ENCODE measurements at places on chromosomes 5 and 9.

- no peak for DNase-seq
Measured at GRCh38 chr5:146366904-146367303, 28.3 kb downstream of the POU4F3 start.

DNA sequence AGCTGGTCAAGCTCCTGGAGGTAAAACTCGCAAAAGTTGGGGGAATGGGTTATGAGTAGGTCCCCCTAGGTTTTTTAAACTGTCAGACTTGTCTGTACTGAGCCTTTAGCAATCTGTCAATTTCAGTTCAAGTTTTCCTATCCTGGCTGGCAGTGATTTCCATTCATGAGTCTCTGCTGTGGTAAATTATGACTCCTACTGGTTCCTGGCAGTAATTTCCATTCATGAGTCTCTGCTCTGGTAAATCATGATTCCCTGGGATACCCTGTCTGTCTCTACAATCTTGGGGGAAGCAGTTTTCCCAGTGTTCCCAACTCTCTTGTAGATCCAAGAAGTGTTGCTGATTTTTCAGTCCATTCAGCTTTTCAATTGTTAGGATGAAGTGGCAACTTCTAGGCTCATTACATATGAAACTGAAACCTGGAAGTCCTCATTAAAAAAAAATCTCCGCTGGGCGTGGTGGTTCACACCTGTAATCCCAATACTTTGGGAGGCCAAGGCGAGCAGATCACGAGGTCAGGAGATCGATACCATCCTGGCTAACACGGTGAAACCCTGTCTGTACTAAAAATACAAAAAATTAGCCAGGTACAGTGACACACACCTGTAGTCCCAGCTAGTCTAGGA is 91.3 kb upstream of the GPBP1 start:
- DNase-seq: peak; percentile 34

- no peak for DNase-seq
Measured at GRCh38 chr9:36401897-36402480, 1.9 kb upstream of the RNF38 start.

DNA sequence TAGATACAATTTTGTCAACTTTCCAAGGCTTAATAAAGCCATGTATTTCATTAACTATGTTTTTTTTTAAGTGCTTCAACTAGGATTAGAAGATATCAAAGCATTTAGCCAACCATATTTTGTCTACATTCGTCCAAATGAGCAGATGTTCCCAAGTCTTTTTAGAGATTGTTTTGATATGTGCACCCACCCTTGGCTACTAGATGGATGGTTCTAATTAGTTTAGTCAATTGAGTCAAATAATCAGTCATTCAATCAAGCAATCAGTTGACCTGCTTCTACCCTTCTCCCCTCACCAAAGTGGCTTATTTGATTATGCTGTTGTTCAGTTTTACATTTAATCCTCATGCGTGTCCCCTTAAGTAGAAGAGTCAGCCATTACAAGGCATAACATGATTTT is 319.5 kb upstream of the TNC start:
- no peak for DNase-seq

- no peak for DNase-seq
Measured at GRCh38 chr9:134408389-134408788, 82.1 kb downstream of the RXRA start.

- DNase-seq: no peak
Measured at GRCh38 chr9:82680179-82680935, 382.6 kb downstream of the RASEF start.

DNA sequence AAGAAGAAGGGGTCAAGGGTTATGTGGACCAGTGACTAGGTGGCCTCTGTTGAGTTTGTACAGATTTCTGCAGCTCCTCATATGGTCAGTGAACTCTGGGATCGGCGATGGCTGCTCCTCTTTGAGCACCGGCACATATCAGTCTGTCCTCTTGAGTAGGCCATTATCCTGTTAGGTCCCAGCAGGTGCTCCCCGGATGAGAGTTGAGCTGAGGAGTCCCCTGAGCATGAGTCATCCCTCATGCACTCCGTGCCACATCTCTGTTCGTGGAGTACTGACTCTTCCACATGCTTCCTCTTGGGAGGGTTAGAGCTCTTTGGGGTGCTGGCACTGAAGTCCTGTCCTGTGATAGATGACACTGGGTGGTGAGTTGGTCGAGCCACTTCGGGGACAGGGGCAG is 143.7 kb downstream of the PTTG1 start:
- peak; percentile 25 for DNase-seq

- DNase-seq: peak; percentile 92
Measured at GRCh38 chr5:74206579-74207550, 433.7 kb downstream of the ENC1 start.

GRCh38 chr9:95993337-95993736 is 117.8 kb downstream of the ERCC6L2 start:
- DNase-seq: no peak

- no peak for DNase-seq
Measured at GRCh38 chr9:77965445-77966123, 66.0 kb downstream of the GNAQ start.

DNA sequence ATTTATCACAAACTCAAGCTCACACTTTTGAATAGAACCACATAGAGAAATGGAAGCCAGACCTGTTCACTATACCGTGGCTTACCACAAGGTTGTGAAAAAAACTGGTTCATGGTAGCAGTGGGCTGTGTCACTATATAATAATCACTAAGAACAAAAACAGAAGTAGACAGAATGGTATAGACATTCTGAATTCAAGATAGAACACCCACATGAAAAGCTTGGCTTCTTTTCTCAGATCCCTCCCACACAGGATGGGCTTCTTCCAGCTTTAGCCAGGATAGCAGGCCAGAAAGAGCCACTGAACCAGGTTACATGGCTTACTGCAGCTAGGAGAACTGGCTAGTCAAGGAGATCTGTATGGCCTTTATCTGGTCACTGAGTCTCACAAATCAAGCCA is 6.1 kb upstream of the NRG2 start:
- DNase-seq: no peak

GRCh38 chr5:157961176-157961575 is 102.2 kb upstream of the CLINT1 start:
- DNase-seq: no peak

DNA sequence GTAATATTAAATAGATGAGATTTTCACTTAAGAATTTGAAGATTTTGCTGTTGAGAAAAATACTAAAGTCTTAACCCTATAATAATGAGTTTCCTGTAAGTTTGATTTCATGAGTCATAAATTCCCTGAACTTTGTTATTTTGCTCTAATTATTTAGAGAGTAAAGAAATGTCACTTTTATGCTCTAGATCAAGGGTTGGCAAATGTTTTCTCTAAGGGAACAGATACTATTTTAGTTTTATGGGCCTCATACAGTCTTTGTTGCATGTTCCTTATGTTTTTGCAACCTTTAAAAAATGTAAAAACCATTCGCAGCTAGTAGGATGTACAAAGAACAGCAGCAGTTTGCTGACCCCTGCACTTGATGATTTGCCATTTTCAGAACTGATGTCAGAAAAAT is 480 bp upstream of the TXNDC8 start:
- DNase-seq: no peak

Measured in ELR (cell line).